ENCODE measurements at places on chromosomes 7 and 10.

- DNase-seq, result peak; percentile 3
These were observed 1078.0 kb downstream of the LRMDA start for GRCh38 chr10:76509446-76509845.

GRCh38 chr7:21969822-21970221 lies 24.1 kb upstream of the CDCA7L start:
- no peak for DNase-seq

- no peak for DNase-seq
These were observed 128.5 kb upstream of the COL1A2 start for GRCh38 chr7:94266238-94266644.

DNA sequence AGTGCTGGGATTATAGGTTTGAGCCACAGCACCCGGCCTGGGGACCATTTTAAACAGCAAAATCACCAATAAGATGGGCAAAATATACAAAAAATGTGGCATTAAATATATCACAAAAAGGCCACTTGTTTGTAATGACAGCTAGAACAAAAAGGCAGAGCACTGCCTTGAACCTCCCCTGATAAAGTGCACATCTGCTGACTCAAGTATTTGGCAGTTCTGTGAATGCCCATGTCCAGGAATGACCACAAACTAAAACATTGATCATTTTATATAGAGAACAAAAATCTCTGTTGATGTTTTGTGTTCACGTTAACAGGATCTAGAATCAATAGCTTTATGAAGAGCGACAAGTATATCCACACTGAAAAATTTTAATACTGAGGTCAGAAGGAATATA lies 21.5 kb downstream of the HERC4 start:
- no peak for DNase-seq

DNA sequence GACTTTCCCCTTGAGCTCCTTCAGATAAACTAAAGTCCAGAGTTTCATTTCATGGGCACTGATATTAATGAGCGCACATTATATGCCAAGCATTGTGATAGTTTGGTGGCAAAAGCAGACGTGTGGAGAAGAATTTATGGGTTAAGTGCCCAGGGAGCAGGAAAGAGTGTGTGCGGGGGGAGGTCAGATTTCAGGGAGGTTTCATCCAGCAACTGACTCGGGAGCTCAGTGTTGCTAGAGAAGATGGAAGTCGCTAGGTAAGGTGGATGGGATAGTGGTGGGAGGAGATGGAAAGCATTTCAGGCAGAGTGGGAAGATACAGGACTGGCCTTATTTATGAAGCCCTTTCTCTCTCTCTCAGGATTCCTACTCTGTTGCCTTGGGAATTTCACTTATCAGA lies 223.0 kb downstream of the SNX10 start:
- no peak for DNase-seq

DNA sequence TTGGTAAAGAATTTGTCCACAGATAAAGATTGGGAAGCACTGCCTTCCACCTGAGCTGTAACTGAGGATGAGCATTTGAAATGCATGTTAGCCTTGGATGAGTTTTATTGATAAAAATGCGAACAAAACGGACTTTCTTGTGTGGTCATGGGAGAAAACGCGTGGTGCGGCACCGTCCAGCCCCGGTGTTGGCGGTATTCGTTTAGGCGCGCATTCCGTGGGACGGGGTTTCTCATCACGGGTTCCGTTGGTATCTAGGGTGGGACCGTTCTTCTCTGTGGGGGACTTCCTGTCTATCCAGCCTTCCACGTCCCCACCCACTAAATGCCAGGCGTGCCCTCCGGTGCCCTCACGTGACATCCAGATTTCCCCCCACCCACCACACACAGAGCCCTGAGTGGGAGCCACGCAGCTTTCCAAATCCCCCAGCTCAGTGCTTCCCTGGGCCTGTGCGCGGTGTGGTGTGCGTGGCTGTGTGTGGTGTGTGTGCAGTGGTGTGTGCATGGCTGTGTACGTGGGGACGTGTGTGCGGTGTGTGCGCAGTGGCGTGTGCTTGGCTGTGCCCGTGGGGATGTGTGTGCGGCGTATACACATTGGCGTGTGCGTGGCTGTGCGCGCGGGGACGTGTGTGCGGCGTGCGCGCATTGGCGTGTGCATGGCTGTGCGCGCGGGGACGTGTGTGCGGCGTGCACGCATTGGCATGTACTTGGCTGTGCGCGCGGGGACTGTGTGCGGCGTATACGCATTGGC lies 18.1 kb downstream of the IQCE start:
- DNase-seq, result peak; percentile 34

DNA sequence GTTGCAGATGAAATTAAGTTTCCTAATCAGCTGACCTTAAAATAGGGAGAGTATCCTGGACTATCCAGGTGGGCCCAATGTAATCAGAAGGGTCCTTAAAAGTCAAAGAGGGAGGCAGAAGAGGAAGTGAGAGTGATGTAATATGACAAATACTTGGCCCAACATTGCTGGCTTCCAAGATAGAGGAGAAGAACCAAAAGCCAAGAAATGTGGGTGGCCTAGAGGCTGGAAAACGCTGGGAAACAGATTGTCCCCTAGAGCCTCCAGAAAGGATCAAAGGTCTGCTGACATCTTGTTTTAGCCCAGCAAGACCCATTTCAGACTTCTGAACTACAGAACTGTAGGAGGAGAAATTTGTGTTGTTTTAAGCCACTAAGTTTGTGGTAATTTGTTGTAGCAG lies 79.7 kb upstream of the NOBOX start:
- DNase-seq, result no peak

DNA sequence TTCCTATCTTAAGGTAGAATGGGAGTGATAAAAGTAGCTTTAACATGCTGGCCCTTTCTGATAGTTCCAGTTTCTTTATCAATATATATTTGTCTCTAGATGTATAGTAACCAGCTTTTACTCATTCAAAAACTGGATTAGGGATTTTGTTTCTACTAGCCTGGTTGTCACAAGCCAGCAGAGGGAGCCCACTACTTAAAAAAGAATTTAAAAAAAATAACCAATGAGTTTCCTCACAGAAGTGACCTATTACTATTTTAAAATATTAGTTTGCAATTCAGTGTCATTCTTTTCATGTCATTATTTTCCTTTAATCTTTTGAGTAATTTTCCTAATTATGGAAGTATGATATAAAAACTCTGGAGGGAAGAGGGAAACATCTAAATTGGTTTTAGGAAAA lies 142.1 kb downstream of the PHTF2 start:
- no peak for DNase-seq

DNA sequence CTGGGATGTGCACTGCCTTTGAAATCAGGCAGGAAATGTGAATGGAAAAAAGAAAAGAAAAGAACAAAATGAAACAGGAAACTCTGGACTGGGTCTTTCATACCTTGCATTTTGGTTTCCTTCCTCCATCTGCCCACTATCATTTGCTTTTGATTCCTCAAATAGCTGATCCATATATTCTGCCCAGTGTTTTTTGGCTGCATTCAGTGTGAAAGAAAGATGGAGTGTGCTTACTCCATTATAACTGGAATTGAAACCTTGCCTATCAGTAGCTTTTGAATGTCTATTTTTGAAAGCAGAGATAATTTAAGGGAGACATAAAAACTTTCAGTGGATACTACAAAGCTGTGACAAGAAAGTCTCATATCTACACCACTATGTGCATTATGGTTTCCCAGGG lies 64.1 kb upstream of the ASAH2 start:
- no peak for DNase-seq

DNA sequence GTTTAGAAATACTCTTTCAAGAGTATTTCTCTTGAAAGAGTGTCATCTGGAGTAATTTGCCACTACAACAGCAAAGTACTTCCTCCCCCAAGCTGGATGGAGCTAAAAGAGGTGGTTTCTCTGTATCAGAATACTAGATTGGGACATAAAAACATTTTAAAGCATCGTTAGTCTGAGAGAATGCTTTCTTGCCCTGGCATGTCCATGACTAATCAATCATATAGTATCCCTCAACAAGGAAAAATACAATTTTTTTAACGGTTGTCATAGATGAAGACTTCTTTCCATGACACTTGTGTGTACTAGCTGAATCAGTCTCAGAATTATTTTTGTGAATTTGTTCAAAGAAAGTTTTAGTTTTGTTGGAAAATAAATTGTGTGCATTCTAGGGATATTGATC lies 237.9 kb downstream of the NEBL start:
- DNase-seq, result no peak

- DNase-seq, result no peak
These were observed 195.4 kb downstream of the COBL start for GRCh38 chr7:51121036-51121790.

DNA sequence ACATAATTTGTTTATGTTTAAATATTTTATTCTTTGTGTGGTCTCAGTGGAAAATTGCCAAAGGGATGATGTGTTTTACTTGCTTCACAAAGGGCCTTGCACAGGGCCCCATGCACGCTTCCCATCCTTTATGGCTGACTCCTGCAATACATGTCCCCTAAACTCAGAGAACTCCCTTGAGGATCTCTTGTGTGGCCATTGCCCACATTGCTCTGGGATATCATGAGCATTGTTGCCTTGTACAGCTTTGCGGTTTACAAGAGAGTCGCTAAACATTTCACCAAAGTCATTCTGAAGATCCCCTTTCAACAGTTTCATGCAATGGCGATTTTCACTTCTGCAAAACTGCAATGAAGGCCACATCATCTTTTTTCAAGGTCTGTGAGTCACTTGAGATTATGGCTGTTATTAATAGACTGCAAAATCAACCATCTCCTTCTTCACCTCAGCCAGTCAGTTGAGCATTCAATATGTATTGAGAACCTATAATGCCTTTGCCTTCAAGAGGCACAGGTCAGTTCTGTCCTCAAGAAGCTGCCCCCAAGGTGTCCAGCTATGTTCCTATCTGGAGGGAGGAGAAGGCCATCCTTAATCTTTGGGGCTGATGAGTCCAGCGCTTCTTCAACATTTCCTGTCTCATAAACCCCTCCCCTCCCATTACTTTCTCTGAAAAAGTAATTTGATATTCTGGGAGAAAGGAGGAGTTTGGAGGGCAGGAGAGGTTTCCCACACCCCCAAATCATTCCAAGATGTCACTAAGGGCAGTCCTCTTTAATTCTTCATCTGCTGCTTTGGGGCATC lies 108.1 kb downstream of the CCDC71L start:
- no peak for DNase-seq

GRCh38 chr7:129649128-129649690 lies 37.7 kb downstream of the NRF1 start:
- DNase-seq, result no peak

DNA sequence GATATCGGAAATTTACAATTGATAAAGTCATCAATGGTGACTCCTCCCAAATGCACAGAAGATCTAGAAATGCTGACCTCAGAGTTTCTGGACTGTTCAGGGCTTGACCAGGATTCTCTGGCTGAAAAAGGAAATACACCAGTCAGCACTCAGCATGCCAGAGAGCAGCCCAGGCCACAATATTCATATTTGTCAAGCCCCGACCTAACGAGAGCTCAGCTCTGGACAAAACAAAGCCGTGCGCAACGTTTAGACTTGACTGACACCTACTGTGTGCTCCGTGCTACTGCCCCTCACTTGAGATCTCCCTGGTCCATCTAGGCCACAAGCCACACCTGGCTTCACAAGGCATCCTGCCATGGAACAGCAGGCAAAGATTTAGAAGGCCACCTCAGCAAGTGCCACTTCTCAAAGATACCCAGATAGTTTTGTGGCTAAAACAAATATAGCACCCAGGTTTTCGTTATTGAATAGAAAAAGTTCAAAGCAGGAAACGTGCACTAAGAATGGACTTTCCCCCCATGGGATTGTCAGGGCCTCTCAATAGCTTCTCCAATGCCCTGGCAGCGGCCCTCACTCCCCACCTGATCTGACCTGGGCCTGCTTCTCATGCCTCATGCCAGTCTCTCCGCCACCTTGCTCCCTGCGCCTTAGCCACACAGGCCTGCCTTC lies 218.3 kb downstream of the FAM107B start:
- DNase-seq, result no peak

- peak; percentile 99 for DNase-seq
These were observed 10.5 kb upstream of the GRID1 start for GRCh38 chr10:86376852-86377796.

DNA sequence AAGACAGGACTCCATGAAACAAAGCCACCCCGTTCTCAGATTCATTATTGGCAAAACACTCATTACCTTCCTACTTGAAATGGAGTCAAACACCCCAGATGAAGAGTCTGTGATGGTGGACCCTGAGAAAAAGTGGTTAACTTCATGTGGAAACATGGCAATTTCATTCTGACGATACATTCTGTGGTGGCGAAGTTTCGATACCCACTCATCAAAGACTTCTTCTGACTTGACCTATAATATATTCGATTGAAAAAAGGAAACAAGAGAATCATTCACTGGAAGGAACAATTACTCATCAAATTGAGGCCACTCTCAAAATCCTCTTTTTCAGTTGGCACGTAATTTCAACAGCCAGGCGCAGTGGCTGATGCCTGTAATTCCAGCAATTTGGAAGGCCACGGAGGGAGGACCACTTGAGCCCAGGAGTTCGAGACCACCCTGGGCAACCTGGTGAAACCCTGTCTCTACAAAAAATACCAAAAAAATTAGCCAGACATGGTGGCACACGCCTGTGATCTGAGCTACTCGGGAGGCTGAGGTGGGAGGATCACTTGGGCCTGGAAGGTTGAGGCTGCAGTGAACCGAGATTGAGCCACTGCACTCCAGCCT lies 108.8 kb upstream of the GSDME start:
- DNase-seq, result no peak

- DNase-seq, result no peak
These were observed 74.6 kb downstream of the CUL1 start for GRCh38 chr7:148773334-148773733.

- peak; percentile 41 for DNase-seq
These were observed 297.8 kb downstream of the DNAJB6 start for GRCh38 chr7:157634401-157635147.

DNA sequence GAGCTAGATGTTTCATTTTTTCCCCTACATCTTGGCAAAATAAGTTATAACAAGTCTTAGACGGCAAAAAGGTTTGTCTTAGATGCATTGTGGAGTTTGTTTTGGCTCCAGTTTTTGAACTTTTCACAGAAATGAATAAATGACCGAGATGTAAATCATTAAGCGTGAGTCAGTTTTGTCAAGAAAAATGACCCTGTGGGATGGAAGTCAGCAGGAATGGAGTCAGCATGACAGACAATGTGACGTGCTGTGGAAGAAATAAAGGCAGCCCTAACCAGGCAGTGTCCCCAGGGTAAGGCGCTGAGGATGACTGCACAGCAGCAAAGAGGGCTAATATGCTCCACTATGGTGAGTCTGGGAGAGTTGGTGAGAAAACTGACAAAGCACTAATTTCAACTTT lies 163.2 kb downstream of the NOC3L start:
- peak; percentile 91 for DNase-seq

- no peak for DNase-seq
These were observed 1.8 kb downstream of the HOXA2 start for GRCh38 chr7:27100694-27101170.

GRCh38 chr10:70834021-70834420 lies 18.3 kb downstream of the SGPL1 start:
- no peak for DNase-seq

- no peak for DNase-seq
These were observed 896.9 kb downstream of the CCSER2 start for GRCh38 chr10:85225311-85225710.

- peak; percentile 83 for DNase-seq
These were observed 37.0 kb upstream of the DNAJB6 start for GRCh38 chr7:157299613-157300368.

GRCh38 chr10:78572565-78572964 lies 496.2 kb upstream of the ZMIZ1 start:
- DNase-seq, result no peak

All from osteoblast (primary cell).